Activated naive CD8-positive, alpha-beta T cell treated with anti-CD3 and anti-CD28 coated beads, Interleukin-2, amount 50 U/mL, for 16 hours (primary cell): ENCODE measurements at places on chromosomes 11 and 22.

DNA sequence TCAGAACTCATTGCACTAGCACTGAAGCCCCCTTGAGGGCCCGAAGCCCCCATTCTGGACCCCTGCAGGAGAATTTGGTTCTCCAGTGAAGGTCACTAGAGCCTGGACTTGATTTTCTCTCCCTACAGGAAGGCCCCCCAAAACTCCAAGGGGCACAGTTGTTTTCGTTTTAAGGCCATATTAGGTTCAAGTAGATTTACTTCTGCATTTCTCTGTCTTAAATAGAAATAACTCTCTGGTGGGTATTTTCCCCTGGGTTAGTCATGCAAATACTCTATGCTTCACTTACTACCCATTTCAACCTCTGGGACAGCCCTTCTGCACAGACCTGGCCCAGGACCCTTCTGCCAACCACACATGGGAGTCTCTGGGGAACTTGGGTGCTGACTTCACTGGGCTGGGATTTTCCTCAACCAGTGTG is 41.6 kb downstream of the WEE1 start:
- DNase-seq: no peak

- DNase-seq: no peak
These were observed 724.9 kb upstream of the TENM4 start for GRCh38 chr11:80165744-80166143.

GRCh38 chr11:36890841-36891240 is 292.8 kb upstream of the RAG2 start:
- no peak for DNase-seq

- no peak for DNase-seq
These were observed 105.8 kb upstream of the ARHGAP42 start for GRCh38 chr11:100581318-100581717.

DNA sequence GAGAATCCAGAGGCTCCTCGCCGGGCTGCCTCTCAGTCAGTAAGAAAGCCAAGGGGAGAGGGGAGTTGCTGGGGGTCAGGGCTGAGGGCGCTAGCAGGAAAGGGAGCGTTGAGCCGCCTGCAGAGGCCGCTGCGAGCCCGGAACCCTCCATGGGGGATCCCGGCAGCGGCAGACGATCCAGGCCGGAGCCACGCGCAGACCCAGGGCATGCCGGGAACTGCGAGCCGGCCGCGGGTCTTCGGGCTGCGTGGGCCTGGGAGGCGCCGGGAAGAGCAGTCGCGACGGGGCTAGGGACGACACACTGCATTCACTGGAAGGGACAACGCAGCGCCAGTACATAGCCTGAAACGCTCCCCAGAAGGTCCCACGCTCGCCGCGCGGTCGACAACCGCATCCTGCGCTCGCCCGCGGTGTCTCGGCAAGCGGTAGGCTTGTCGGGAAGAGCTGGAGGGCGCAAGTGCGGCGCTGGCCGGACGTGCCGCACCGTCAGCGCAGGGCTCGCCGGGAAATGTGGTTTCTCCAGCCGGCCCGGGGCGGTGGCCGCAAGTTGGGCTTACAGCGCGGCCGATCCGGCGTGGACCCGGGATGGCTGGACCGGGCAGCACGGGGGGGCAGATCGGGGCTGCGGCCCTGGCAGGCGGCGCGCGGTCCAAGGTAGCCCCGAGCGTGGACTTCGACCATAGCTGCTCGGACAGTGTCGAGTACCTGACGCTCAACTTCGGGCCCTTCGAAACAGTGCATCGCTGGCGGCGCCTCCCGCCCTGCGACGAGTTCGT is at the start of gene LZTR1:
Gene LZTR1, plus strand, starts transcription at position 511 of the 776 bp plus-strand sequence. Its CDS starts 75 bp downstream, at position 586.
- DNase-seq: peak; percentile 41

GRCh38 chr11:36467916-36468315 is 42.2 kb downstream of the TRAF6 start:
- no peak for DNase-seq

DNA sequence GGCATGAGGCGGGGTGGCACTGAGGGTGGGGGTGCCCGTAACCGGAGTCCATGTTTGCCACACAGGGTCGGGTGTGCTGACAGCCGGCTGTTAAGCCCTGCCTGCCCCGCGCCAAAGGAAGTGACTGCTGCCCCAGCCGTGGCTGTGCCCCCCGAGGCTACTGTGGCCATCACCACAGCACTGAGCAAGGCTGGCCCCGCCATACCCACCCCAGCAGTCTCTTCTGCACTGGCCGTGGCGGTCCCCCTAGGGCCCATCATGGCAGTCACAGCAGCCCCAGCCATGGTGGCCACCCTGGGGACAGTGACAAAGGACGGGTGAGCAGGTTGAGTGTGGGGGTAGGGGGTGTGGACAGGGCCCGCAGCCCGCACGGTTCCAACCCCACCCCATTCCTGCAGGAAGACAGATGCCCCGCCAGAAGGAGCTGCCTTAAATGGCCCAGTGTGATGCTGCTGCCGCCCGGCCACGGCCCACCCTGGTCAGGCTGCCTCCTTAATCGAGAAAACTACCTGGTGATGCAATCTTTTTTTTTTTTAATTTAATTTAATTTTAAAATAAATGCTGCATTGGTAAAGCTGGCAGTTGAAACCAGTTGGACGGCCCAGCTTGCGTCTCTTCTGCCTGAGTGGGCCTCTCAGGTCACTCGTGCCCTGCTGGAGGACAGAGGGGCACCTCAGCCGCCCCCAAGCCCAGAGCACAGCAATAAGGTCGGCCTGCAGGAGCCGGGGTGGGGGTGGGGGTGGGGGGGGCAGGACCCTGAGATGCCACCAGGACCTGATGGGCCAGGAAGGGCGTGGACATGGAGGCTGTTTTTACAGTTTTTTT is 30.8 kb downstream of the SBF1 start:
- DNase-seq: no peak
